ENCODE measurements at places on chromosomes 7 and 10. TPM values are rescaled to one million over a fixed set of nuclear protein-coding genes. Genes with fewer than 3 reads are reported as not detected.
A peak's percentile ranks its signal among the peaks of the same experiment; 100 is the strongest.

GRCh38 chr10:93300288-93300917, 181.7 kb downstream of the MYOF start:
- H3K27me3 ChIP-seq, result no peaks in the 10 kb centered on the region
- H3K4me1 ChIP-seq, result no peaks in the 10 kb centered on the region
- H3K27ac ChIP-seq, result no peak overlapping the region
- H3K36me3 ChIP-seq, result no peaks in the 10 kb centered on the region

DNA sequence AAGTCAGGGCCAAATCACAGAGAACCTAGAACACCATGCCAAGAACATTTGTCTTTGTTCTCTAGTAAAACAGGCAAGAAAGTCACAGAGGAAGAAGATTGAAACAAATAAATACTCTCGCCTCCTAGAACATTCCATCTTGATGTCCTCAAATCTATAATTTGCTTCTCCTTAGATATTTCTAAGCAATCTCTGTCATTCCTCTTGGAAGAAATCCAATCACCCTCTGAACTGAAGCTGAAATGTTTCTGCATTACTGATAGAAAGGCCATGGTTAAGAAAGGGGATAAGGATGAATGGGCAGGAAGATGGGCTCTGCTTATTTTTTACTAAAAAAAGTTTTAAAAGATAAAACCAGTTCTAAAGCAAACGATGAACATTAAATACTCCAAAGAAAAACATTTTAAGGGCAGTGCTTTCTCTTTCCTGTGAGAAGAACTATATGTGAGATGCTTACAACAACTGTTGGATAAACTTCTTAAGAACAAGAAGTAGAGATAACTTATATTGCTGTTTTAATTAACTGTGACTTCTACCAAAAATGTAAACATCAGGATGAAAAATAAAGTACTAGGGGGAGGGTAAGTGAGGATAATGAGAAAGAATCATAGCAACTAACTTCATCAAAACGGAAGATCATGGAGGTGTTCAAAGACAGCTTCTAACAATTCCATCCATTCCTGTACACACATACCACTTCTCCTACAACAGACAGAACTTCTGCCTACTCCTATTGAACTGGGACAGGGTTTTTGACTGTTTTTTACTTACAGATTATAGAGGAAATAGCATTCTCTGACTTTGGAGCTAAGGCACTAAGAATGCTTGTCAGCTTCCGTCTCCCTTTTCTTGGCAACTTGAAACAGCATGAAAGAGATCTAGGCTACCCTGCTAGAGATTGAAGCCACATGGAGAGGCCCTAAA, 153.0 kb upstream of the LRRTM3 start:
- no peaks in the 10 kb centered on the region for H3K36me3 ChIP-seq
- no peak overlapping the region for H3K4me3 ChIP-seq
- no peak for DNase-seq
- no peaks in the 10 kb centered on the region for H3K27me3 ChIP-seq
- H3K4me1 ChIP-seq, result no peaks in the 10 kb centered on the region
- no peak overlapping the region for H3K27ac ChIP-seq

CELF2 gene
- 20.5 TPM for total RNA-seq

DNA sequence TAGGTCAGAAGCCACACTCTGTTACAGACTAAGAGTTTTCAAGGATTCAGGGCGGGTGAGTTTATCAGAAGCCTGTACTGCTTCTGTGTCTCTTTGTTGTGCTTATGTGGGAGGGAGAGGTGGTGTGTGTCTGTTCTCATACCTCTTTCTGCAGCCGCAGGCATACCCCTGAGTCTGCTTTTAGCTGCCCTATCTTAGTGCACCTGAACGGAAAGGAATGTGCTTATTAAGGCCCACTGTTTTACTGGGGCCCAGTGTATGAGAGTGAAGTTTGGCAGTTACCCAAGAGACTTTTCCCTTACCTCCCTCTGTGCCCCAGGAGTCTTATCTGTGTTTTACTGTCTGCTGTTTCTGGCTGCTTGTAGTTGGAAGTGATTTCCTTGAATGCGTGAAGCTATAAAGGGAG, 104.3 kb downstream of the TYW1 start:
- H3K4me1 ChIP-seq, result no peaks in the 10 kb centered on the region
- peak; percentile 47 for DNase-seq
- H3K36me3 ChIP-seq, result no peaks in the 10 kb centered on the region
- H3K27me3 ChIP-seq, result no peaks in the 10 kb centered on the region
- peak overlapping the region; percentile 56 for H3K27ac ChIP-seq
- no peak overlapping the region for H3K4me3 ChIP-seq

DNA sequence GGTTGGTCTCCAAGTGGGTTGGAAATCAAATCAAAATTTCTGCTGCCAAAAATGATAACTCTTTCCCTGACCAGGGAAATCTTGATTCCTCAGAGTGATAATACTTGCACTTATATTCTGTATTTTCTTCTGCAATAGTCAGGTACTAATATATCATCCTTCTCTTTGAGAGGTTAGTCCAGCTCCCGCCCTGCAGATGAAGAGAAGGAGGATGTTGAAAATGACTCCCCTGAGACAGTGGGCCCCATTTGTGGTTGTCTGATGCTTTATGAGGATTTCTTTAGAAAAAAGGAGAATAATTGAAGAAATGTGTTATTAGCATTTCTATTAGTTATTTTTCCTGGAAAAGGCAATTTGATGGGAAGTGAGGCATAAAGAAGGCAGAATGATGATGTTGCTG, 213.0 kb downstream of the SEC23IP start:
- no peaks in the 10 kb centered on the region for H3K36me3 ChIP-seq
- no peak for DNase-seq

- H3K27me3 ChIP-seq, result no peaks in the 10 kb centered on the region
- H3K4me1 ChIP-seq, result no peaks in the 10 kb centered on the region
- no peak overlapping the region for H3K4me3 ChIP-seq
- no peaks in the 10 kb centered on the region for H3K36me3 ChIP-seq
- DNase-seq, result no peak
- no peak overlapping the region for H3K27ac ChIP-seq
These were observed 19.4 kb upstream of the SH2D4B start for GRCh38 chr10:80518143-80518806.

C10orf105 gene
- not detected for total RNA-seq

PLPP4 gene
- total RNA-seq, result not detected

SPDYE1 gene
- not detected for total RNA-seq

GRCh38 chr7:1666823-1667565, 3.1 kb upstream of the ELFN1 start:
- DNase-seq, result peak; percentile 52
- peak overlapping the region; percentile 51 for H3K4me3 ChIP-seq
- no peaks in the 10 kb centered on the region for H3K36me3 ChIP-seq
- H3K27me3 ChIP-seq, result peaks cover 65% of the 10 kb centered on the region
- peaks cover 23% of the 10 kb centered on the region for H3K4me1 ChIP-seq
- H3K27ac ChIP-seq, result no peak overlapping the region

DNA sequence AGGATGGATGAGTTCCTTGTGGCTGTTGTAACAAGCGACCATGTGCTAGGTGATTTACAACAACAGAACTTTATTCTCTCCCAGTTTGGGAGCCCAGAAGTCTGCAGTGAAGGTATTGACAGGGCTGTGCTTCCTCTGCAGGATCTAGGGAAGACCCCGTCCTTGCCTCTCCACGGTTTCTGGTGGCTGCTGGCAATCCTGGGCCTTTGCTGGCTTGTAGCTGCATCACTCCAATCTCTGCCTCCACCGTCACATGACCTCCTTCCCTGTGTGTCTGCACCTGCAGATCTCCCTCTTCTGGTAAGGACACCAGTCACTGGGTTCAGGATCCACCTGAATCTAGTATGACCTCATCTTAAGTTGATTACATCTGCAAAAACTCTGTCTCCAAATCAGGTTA, 115.6 kb downstream of the GLRX3 start:
- no peak overlapping the region for H3K4me3 ChIP-seq
- no peak for DNase-seq
- no peaks in the 10 kb centered on the region for H3K4me1 ChIP-seq
- H3K27ac ChIP-seq, result no peak overlapping the region
- H3K36me3 ChIP-seq, result no peaks in the 10 kb centered on the region
- no peaks in the 10 kb centered on the region for H3K27me3 ChIP-seq

DNA sequence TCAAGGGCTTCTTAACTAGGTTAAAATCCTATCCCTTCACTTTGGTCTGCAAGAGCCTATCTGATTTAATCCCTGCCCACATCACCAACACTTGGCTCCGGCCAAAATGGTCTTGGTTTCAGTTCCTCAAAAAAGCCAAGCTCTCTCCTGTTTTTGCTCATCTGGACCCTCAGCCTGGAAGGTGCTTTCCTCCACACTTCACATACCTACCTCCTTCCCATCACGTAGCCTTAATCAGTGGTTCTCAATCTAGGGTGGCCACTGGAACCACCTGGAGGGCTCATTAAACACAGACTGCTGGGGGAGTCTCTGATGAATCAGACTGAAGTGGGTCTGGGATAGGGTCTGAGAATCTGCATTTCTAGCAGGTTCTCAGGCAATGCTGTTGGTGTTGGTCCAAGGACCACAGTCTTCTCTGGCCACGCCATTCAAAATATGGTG, 227.0 kb upstream of the AOAH start:
- H3K27me3 ChIP-seq, result no peaks in the 10 kb centered on the region
- no peak overlapping the region for H3K27ac ChIP-seq
- no peaks in the 10 kb centered on the region for H3K36me3 ChIP-seq
- peak; percentile 18 for DNase-seq
- peaks cover 7% of the 10 kb centered on the region for H3K4me1 ChIP-seq

TMEM196 gene
- not detected for total RNA-seq

- no peak overlapping the region for H3K27ac ChIP-seq
- no peaks in the 10 kb centered on the region for H3K27me3 ChIP-seq
- H3K4me1 ChIP-seq, result no peaks in the 10 kb centered on the region
- H3K36me3 ChIP-seq, result no peaks in the 10 kb centered on the region
These were observed 188.5 kb upstream of the BMPER start for GRCh38 chr7:33716581-33717477.

GRCh38 chr10:7787150-7787856, 490 bp downstream of the KIN start:
- no peak for DNase-seq
- peak overlapping the region; percentile 75 for H3K4me3 ChIP-seq
- peak overlapping the region; percentile 71 for H3K27ac ChIP-seq

DNA sequence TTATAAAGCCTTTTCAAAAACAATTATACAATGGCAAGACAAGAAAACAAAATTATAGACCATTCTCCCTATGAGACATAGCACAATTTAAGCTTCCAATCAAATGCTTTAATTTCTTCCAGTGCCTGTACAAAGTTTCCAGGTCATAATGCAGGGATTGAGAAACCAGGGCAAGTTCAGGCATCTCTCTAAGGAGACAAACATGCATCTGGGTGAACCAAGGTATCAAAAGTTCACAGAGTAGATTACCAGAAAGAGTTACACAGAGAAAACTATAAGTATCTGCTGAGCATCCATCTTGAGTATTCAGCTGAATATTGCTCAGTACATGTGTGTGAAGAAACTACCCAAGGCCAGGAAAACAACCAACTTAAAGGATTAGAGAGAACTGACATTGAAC, 89.1 kb downstream of the COL28A1 start:
- no peaks in the 10 kb centered on the region for H3K36me3 ChIP-seq
- no peak for DNase-seq
- no peaks in the 10 kb centered on the region for H3K4me1 ChIP-seq

Measured in Peyer's patch (tissue), 4 donors.